ENCODE measurements at places on chromosomes 2 and 18.

DNA sequence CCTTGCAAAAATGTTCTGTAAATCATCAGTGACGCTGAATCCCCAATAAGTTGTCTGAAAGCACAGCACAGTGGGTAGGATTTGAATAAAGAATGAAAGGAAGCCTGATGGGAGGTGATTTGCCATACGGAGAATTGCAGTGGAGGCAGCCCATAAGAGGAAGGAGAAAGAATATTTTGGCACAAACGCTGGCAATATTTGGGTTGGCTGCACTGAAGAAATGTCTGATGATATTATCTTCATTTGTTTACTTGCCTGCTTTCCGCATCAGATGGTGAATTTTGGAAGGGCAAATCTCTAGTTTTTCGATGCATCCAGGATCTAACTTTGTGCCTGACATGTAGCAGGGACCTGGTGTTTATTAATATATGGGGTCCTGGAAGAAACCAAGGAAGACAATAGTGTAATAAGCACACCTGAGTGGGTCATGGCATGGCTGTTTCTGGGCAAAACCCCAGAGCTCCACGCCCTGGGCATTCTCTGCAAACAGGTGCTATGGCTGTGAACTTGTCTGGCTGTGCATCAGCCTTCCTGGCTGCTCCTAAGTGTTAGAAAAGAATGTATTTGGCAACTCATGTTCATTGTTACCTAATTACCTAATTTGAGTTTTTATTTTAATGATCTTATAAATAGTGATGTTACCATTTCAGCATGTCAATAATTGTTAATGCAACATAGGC, 5.9 kb downstream of the GALR1 start:
- DNase-seq = no peak

- DNase-seq = no peak
Observed at GRCh38 chr18:32772581-32773381, at the start of gene KLHL14. Gene KLHL14 (minus strand): TSS chr18:32773023. CDS start chr18:32770591, 2,432 bp downstream.

- no peak for DNase-seq
Observed at GRCh38 chr2:34909992-34910705, 1311.0 kb upstream of the FAM98A start.

DNA sequence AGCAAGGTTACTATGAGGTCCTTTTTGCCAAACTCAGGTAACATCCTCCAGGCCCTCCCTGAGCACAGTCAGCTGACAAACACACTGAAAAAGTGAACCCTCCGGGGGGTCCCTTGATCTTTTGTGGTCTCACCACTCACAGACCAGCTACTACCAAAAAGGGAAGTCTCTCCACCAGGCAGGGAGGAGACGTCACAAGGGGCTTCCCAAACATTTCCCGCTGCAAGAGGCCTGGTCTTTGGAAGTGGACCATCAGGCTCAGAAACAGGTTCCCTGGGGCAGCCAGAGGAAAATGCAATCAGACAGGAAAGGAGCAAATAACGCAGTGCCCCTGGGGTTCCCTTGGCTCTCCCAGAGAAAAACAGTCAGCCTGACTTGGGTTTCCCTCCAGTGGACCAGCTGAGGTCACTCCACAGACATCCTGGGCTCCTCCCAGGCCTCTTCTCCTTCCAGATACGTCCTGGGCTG, 38.7 kb upstream of the POMC start:
- DNase-seq = no peak

- DNase-seq = no peak
Observed at GRCh38 chr18:57544936-57545660, 41.4 kb downstream of the FECH start.

- no peak for DNase-seq
Observed at GRCh38 chr2:26767894-26768487, 3.9 kb downstream of the SLC35F6 start.

DNA sequence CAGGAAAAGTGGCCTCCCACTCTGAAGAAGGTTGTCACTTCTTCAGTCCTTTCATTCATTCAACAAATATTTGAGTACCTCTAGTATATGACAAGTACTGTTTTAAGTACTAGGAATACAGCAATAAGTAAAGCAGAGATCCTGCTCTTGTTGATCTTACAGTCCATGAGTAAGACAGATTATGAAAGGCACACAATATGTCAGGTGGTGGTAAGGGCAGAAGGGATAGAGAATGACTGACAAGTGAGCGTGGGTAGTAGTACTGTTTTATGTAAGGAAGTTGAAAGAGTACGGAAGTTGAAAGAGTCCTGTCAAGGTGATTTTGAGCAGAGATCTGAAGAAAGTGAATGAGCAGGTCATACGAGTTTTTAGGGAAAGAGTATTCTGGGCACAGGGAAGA, 111.3 kb downstream of the GALNT1 start:
- no peak for DNase-seq

GRCh38 chr2:169328785-169329184, 33.5 kb downstream of the LRP2 start:
- DNase-seq = no peak

- DNase-seq = no peak
Observed at GRCh38 chr2:159564081-159564480, 52.3 kb downstream of the BAZ2B start.

GRCh38 chr2:72745679-72746368, 80.0 kb downstream of the EXOC6B start:
- no peak for DNase-seq

DNA sequence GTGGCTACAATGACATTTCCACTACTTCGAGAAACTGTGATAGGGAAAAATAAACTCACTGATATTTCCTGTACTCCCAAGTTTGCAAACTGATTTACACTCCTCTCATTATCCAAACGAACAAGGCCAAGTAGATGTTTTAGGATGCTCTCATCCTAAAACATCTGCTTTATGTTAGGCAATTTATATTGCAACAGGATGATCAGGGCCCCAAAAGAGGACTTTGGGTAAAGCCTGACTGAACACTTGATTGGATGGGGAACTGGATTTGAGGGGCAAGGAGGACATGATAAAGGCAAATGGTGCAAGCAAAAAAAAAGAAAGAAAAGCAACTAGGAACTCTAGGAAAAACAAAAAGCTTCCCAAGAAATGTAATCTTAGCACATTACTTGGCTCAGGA, 2.1 kb upstream of the HES6 start:
- DNase-seq = no peak

DNA sequence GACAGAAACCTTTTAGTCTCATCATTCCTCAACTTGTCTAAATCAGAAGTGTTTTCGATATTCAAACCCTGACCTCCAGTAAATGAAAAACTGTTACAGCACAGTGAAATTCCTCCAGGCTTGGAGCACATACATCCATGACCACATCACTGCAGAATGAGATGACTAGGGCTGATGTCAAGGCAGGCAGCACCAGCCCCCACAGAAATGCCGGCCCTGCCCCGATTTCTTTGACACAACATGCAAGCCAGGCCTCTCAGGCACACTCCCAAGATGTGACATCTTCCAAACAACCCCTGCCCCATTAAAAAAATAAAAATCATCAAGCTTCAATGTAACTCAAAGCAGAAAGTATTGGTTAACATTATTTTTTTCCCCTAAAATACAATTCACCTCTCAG, 103.3 kb downstream of the CTAGE1 start:
- DNase-seq = no peak

DNA sequence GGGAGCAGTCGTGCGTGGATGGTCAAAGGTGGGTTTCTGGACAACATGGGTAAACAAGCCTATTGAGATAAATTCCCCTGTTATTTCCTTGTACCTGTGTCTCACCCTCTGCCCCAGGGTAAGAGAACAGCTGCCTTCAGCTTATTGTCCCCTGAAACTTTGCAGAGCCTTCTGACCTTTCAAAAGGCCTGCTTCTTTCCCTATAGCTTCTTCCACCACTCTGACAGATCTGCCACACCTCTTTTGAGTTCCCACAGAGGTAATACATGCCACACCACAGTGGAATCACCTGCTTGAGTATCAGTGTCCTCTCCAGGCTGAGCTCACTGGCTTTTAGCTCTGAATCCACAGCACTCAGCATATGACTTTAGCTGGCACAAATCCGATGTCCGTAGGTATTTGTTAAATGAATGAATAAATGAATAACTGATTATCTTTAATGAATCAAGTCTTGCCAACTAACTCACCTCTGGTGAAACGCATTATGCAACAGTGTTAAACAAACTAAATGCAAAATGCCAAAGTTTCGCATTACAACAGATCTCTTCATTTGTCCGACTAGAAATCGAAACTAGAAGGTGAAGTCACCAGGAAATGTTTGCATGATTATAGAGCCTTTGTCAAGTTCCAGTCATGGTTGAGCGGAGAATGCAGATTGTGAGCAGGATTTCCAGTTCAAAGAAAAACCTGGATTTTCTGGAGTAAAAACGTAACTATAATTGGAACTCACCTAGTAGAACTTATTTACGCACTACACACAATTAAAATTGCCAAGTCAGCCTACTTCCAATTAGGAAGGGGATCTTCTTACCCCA, 16.4 kb downstream of the DYNAP start:
- no peak for DNase-seq

DNA sequence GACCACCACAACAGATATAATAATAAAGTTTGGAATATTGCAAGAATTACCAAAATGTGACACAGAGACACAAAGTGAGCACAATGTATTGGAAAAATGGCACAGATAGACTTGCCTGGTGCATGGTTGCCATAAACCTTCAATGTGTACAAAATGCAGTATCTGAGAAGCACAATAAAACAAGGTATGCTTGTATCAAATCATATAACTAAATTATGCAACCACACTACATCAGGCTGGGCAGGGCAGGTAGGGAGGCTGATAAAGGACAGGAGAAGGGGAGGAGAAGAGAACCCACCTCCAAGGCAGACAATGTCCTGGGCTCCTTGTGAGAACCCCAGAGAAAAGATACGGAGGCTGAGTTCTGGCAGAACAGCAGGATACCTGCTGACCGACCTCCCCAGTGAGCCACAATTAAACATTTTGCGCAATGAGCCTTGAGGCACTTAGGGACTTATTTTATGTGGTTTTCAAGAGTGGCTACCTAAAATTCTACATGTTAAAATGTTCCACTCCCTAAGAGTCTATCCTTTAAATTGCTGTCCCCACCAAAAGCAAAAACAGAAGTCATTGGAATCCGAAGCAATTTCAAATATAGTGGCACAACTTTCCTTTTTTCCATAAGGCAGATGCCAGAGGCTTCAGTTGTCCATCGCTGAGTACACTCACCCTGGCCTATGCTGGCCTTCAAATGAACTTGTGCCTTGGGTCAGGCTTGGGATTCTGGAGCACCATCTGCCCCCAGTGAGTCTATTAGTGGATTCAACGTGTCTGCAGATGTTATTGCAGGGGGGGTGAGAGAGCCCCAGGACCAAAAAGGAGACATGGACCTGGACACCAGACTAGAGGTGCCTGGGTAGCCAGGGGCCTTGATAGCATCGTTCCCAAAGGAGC, 16.8 kb downstream of the WDFY1 start:
- no peak for DNase-seq

- no peak for DNase-seq
Observed at GRCh38 chr2:1026141-1026540, 75.5 kb downstream of the SNTG2 start.

GRCh38 chr2:196587056-196587455, 52.5 kb upstream of the CCDC150 start:
- DNase-seq = no peak

- DNase-seq = no peak
Observed at GRCh38 chr2:157771234-157771633, 104.9 kb downstream of the ACVR1 start.

DNA sequence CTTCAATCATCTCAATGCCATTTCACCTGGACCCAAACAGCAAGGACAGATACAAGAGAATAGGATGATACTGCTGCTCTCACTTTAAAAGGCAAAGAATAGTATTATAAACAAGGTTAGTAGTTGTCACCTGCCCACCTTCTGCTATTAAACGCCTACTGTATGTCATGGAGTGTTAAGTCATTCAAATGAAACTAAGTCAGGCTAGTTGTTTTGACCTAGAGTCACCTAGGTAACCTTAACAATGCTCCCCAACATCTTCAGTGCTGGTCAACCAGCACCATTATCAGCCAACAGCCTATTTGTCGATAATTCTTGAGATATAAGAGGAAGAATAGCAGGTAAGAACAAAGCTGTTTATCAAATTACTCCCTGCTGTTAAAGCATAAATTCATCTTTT, 39.2 kb downstream of the TRIP12 start:
- DNase-seq = no peak

DNA sequence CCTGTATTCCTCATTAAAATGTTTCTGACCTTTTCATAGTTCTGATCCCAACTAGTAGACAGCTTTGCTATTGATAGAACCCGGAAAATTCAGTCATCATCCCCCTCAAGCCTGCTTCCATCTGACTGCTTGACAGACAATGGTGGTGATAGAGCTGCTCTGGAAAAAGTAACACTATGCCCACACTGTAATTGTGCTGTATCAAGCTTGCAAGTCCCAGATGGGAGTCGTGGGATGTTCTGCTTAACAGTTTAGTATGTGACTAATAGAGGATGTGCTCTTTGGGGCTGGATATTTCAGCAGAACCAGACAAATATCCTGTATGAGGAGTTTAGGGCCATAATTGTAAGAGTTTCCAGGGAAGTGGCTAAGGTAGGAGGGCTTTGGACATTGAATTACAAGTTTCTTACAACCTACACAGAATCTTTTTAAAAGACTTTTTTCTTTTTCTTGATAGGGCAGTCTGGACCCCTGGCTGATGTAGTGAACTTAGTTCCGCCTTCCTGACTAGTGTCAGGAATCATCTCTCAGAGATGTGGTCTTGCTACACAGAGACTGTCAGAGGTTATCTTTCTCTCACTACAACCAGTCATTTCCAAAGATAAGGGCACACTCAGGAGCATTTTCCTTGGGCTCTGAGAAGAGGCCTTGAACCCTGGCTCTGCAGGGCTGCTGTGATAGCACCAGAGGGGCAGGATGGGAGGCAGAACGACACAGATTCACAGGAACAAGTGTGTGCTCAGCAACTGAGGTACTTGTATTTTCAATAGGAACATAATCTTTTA, 158.0 kb upstream of the RBMS1 start:
- no peak for DNase-seq

GRCh38 chr2:148680462-148680861, 35.9 kb downstream of the EPC2 start:
- no peak for DNase-seq

GRCh38 chr2:147182260-147182659, 662.6 kb upstream of the ACVR2A start:
- peak; percentile 66 for DNase-seq

DNA sequence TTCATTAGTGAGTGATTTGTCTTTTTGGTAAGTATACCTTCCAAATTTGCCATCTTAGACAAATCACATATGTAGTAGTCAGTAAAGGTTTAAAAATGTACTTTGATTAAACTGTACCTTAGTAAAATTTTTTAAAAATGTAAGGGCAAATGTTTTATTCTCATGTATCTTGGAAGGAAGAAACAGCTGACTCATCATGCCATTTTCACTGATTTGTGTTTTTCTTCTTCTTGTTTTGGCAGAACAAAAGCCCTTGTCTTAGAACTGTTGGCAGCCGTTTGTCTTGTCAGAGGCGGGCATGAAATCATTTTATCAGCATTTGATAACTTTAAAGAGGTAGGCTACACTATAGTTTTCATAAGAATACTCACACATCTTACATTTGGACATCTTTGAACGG, 136.5 kb downstream of the PRPF40A start:
- DNase-seq = no peak

DNA sequence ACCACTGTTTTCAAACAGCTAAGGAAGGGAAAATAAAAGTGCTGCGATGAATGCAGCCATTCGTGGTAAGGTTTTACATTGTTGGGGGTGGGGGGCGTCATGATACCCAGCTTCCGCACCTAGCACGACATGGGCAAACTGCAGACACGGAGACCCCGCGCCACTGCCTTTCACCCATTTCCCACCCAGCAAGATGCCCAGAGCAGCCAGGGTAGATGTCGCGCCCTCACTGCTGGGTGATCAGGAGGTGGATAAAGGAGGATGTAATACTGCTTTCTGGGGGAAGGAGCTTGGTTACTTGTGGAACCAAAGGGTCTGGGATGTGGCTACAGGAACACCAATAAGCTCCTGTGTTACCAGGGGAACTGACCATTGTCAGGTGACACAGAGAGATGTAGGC, 138.4 kb downstream of the ZNF516 start:
- DNase-seq = no peak

Data from stimulated activated CD4-positive, alpha-beta T cell treated with anti-CD3 and anti-CD28 coated beads, Interleukin-4, amount 100 ng/mL, for 24 hours (primary cell).